Stimulated activated CD4-positive, alpha-beta T cell treated with anti-CD3 and anti-CD28 coated beads, Interleukin-12 subunit alpha, Interleukin-12 subunit beta, amount 100 ng/mL, for 24 hours (primary cell): ENCODE measurements at places on chromosomes 4 and X.

GRCh38 chrX:64184396-64184795 lies 21.1 kb downstream of the AMER1 start:
- no peak for DNase-seq

GRCh38 chr4:38185406-38186144 lies 225.4 kb downstream of the PTTG2 start:
- no peak for DNase-seq

GRCh38 chr4:17494258-17495190 lies 17.4 kb downstream of the QDPR start:
- no peak for DNase-seq

GRCh38 chr4:108165586-108165985 lies 3.1 kb downstream of the LEF1 start:
- DNase-seq = no peak

DNA sequence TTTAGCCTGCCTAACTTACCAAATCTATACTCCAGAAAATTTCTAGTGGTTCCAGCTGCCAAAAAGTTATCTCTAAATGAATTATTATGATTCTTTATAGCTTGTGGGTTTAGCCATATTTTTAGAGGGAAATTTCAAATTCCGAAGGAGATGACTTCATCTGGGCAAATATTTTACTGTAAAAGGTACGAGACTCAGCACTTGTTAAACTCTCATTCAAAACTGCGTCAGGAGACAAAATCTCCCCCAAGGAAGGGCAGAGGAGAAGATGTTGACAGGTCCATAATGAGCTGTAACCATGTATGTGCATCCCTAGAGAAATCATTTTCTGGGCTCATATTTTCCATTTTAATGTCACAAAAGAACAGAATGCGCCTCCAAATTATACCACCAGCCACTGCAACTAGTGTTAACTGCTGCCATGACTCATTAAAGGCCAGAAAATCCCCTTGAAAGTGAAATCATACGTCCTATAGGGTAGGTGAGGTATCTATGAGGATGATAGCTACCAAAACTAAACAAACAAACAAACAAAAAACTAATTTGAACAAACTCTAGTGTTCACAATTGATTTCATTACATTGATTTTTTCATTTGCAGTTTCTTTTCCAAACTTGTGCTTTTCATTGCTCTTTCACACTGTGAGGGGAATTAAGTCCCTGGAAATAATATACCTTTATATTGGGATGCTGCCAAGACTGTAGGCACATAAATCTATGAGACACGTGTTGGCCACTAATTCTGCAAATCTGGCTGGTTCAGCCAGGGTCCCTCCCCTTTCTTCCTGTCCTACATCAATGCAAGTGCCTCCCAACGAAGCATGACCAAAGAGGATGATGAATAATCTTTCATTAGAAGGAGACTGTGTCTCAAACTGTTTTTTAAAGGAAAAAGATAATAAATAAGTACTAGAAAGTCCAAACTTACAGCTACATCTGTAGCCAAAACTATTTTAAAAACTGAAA lies 85.8 kb downstream of the ARHGAP6 start:
- DNase-seq = no peak

GRCh38 chr4:22356987-22357596 lies 158.8 kb downstream of the ADGRA3 start:
- DNase-seq = no peak

- DNase-seq = no peak
These were observed 97.1 kb downstream of the GPR143 start for GRCh38 chrX:9668537-9668936.

- no peak for DNase-seq
These were observed 434.9 kb downstream of the FSTL5 start for GRCh38 chr4:161728929-161729328.

DNA sequence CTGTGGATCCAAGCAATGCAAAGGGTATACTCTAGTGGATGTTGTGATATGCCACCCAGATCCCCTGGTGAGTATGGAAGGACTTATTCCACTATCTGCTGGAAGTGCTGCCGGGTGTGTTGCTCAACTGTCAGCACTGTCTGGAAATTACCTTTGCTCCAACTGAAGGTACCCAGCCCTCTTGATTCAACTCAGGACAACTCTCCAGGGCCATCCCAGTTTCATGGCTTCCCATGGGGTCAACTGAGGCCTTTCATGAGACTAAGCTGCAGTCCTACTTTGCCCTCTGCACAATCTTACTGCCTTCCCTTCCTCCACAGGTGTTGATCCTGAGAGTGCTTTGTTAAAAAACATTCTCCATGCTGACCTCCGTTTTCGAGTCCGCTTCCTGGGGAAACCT lies 99.8 kb downstream of the SPRY1 start:
- DNase-seq = no peak

DNA sequence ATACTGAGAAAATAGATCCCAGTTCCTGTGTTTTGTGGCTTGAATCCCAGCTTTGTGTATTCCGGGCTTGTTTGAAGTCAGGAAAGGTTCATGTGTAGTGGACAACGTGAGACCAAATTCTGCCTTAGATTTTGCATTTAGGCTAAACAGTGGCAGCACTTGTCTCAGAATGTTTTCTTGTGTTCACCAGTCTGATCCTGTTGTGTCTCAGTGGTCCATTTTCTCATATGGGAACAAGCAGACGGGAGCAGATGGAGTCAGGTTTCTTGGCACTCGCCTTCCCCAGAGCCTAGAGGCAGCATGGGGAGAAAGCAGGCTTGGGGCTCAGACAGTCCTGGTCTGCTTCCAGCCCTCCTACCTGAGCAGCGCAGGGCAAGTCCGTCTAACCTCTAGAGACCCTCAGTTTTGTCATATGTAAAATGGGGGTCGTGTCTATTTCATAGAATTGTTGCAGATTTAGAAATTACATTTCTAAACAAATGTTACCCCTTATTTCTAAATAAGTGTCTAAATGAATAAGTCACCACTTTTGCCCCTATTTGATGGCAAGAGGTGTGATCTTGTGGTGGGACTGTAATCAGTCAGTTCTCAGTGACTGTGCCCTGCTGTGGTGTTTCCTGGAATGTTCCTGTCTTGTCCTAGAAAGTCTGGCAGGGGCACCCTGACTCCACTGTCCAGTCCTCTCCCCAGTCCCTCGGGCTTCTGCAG lies 28.3 kb upstream of the MSANTD1 start:
- DNase-seq = no peak

- DNase-seq = no peak
These were observed 38.7 kb upstream of the LPAR4 start for GRCh38 chrX:78708816-78709215.

- no peak for DNase-seq
These were observed 18.9 kb upstream of the FBXW7 start for GRCh38 chr4:152554742-152555141.

DNA sequence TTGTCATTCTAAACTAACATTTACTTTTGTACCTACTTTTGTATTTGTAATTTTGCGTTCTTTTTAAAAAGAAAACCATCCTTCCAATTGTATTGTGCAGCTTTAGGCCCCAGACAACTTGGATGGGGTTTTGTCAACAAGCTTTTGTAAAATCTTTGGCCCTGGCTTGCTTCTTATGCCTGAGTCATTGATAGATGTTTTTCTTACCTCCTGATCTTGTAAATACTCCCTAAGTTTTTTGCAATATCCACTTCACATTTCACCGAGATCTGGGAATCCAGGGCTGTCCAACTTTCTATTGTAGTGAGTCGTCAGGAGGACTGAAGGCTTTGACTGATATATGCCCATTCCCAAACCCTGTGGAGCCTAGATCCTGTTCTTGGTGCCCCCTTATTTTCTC lies 126.9 kb upstream of the GUCY1A1 start:
- DNase-seq = no peak

GRCh38 chr4:41478518-41478917 lies 59.4 kb upstream of the LIMCH1 start:
- DNase-seq = no peak

GRCh38 chr4:14994242-14994641 lies 8.0 kb upstream of the CPEB2 start:
- no peak for DNase-seq

DNA sequence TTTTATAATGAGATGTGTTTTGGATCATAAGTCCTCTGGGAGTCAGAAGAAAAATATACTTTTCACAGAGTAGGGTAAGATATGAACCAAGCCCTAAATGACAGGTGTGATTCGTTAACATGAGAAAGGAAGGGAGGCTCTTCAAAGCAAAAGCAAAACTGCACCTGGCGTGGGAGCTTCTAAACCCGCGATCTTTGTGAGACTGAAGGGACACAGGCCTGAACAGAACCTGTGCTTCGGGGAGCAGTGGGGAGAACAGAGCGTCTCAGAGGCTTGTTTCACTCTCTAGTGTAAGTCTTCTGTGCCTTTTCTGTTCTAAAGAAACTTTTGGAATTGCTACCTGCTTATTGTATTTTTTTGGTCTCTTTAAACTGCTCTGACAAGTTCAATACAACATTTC lies 30.2 kb upstream of the CYP4V2 start:
- no peak for DNase-seq

DNA sequence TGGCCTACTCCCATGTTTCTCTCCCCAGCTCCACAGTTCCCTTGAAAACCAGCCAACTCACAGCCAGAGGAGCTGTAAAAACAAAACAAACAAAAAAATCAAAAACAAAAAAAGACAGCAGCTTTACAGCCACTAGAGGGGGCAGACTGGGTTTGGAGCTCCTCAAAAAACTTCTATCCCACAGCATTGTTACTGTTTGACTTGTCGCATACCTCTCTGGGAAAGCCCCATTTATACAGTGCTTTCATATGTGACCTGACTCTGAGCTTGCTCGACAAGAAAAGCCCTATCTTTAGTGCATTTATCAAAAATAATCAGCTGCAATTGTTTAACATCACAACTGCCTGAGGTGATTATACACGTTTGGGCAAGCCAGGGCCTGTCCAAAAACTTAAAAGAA lies 21.6 kb downstream of the TSPAN6 start:
- DNase-seq = no peak

- DNase-seq = no peak
These were observed 13.1 kb downstream of the SCML1 start for GRCh38 chrX:17750436-17750835.

GRCh38 chr4:111362941-111363361 lies 740.1 kb upstream of the PITX2 start:
- no peak for DNase-seq

- DNase-seq = no peak
These were observed 34.3 kb downstream of the FGFRL1 start for GRCh38 chr4:1045595-1046201.

DNA sequence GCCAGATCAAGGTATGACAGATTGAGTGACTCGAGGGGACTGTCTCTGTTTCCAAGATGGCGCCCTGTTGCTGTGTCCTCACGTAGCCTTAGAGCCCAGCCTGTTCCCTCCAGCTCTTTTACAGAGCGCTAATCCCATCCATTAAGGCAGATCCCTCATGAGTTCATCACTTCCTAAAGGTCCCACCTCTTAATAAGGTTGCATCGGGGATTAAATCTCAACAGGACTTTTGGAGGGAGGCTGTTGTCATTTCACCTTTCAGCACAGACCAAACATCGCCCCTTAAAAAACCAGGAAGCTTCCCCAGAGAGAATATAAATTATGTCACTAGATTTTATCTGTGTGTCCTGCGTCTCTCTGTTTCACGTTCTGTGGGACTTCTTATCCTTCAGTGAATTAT lies 32.6 kb upstream of the DHRSX start:
- DNase-seq = no peak

- no peak for DNase-seq
These were observed 174.1 kb upstream of the CASK start for GRCh38 chrX:42097486-42097885.

GRCh38 chrX:17931855-17932254 lies 70.8 kb upstream of the RAI2 start:
- no peak for DNase-seq

- no peak for DNase-seq
These were observed 61.2 kb downstream of the METTL14 start for GRCh38 chr4:118746251-118746919.

DNA sequence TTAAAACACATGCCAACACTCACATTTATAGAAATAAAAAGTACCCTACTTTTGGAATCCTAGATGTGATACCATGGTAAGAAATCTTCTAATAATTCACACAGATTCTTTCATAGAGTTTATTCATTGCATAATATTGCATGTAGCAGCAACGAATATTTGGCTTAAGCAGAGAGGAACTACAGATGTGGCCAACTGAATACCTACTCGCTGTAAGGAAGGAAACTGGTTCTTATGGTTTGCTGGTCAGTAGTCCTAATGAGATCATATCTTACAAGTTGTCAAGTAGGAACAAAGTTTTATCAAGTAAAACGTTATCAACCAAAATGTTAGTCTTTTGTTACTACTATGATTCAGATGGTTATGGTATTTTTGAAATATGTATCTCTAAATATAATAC lies 996.1 kb downstream of the PDHA2 start:
- no peak for DNase-seq

DNA sequence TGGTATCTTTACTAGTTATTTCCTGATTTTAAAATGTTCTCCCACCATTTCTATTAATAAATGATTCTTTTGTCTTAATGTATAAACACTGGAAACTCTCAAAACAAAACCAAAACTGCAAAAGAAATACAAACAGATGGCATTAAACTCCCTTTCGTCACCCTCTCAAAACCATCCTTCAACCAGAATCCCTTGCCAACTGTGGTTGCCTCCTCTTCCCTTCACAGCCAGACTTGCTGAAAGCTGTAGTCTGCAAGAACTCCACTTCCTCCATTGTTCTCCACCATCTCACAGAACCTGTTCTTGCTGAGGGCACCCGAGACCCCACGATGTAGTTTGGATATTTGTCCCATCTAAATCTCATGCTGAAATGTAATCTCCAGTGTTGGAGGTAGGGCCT lies 96.5 kb downstream of the WWC2 start:
- no peak for DNase-seq

GRCh38 chrX:100048156-100048555 lies 361.9 kb downstream of the PCDH19 start:
- DNase-seq = no peak

DNA sequence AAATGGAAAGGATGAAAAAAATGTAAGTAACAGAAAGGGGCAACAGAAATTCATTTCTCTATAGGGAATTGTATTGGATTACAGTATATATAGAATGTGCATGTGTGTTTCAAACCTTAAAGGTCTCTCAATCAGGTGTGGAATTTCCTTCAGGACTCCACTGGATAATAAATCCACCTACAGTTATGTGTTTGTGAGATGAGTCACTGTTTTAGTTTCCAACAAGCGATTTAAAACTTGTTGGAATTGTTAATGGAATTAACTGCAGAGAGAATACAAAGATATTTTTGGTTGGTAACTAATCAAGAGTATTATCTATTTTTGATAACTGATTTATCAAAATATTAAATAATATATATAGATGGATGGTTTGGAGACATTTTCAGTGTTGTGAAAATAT lies 32.8 kb downstream of the CEP44 start:
- no peak for DNase-seq

GRCh38 chrX:30270639-30271038 lies 23.7 kb downstream of the MAGEB1 start:
- no peak for DNase-seq
